ENCODE measurements at places on chromosomes 13 and 19.
A peak's percentile ranks its signal among the peaks of the same experiment; 100 is the strongest.

GRCh38 chr19:31304831-31305312 is 44.4 kb downstream of the TSHZ3 start:
- no peak for DNase-seq

- peak; percentile 32 for DNase-seq
Observed at GRCh38 chr19:38228491-38229439, 4.7 kb upstream of the DPF1 start.

- no peak for DNase-seq
Observed at GRCh38 chr19:6674868-6675305, 4.9 kb upstream of the TNFSF14 start.

- DNase-seq: no peak
Observed at GRCh38 chr13:75437582-75438318, 44.2 kb downstream of the TBC1D4 start.

DNA sequence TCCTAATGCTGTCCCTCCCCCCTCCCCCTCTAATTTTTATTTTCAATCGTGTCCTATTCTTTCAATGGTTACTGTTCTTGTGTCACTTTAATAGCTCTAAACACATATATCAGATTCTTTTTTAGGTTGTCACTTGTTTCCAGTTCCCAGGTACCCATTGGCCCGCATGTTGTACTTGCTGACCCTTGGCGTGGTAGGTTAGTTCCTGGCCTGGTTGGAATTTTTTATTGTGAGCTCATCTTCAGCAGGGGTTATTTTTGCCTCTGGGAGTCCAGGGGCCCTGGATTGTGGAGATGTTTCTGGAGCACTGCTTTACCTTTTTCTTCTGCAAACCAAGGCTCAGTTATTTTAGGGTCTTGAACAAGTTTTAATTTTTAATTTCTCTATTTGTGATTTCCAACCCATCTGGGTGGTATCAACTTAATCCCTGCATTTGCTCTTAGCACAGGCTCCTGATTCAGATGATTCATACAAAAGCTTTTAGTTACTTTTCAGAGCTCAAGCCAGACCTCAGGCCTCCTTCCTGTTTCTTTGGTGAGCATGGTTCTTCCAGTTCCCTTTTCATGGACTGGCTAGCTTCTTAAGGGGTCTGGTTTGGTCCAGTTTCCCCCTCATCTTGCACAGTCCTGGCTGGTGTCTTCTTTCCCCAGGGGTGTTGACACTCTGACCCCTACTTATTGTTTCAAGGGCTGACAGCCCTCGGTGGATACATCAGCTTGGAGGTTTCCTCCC is 220.5 kb downstream of the TM9SF2 start:
- DNase-seq: no peak

- DNase-seq: no peak
Observed at GRCh38 chr13:69585656-69586055, 522.0 kb upstream of the ATXN8OS start.

DNA sequence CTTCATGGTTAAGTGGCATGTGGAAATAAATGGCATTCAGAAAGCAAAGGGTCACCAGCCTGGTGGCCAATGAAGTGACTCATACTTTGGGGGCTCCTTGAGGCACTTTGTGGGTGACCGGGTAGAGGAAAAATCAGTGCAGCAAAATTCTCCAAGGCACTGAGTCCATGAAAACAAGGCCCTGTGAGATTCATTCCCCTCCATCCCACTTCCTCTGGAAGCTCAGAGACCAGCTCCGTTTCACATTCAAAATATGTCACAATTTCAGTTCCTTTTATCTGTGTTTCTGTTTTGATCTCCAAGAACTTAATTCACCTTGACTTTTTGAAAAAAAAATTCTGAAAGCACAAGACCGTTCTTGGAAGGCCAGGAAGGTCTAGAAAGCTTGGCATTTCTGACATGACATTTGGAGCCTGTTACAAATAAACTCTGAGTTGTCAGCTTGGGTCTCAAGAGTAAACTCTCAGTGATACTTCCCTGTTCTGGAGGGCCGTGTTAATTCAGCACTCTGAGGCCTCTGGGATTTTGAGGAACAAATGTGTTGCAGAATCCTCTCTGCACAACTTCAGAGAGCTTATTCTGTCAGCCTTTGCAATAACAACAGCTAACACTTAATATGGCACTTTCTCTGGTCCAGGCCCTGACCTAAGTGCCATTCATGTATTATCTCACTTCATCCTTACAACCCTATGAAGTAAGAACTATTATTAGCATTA is 6.8 kb downstream of the CYSLTR2 start:
- no peak for DNase-seq
